Activated CD8-positive, alpha-beta memory T cell treated with anti-CD3 and anti-CD28 coated beads for 1 hour (primary cell): ENCODE measurements at places on chromosomes 1 and 21.

- DNase-seq, result no peak
Observed at GRCh38 chr1:235679644-235680043, 30.1 kb upstream of the GNG4 start.

- no peak for DNase-seq
Observed at GRCh38 chr1:107132780-107133179, 8.1 kb upstream of the NTNG1 start.

DNA sequence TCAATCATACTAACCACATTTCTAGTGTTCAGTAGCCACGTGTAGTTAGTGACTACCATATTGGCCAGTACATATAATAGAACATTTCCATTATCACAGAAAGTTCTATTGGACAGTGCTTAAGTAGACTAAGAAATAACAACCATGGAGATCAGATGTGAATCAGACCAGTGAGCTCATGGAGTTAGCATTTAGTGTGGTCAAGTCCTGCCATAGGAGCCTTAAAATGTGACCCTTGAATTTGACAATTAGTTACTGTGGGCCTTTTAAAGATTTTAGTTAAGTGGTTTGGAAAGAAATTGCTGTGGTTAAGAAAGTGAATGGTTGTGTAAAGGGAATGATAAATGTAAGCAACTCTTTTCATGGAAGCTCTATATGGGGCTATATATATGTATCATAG lies 123.4 kb downstream of the POU2F1 start:
- DNase-seq, result no peak

DNA sequence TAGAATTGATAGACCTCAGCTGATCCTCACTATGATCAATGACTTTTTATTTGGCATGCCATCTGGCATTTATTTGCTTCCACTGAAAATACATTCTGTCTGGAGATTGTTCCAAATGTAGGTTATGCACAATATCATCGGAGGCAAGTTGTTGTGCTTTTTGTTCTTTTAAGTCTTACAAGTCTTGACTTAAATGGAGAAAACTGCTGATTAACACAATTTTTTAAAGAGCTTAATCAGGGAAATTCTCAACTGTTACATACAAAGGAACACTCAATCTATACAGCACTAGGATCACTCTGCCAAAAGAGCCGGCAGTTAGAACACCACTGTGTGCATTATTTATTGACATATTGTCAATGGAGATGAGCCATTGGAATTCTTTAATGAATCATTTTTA lies 19.2 kb downstream of the CYYR1 start:
- DNase-seq, result no peak

DNA sequence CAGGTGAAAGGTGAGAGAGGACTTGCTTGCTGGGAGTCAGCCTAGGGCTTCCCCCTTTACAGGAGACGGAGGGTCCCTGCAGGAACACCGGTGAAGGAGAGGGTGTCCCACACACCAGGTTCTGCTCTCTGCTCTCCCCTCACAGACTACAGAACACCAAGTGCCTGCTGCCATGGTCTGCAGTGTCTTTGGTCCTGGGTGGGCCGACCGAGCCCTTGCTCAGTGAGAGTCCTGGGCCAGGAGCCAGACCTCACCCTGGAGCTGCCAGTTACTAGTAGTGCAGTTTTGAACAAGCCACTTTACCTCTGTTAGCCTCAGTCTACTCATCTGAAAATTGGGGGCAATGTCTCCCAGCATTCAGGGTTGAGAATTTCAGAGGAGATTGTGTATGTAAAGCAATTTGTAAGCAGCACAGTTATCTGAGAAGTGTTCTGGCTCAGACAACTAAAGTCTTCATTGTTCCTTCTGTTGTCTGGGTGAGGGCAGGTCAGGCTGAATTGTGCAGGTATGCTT lies 2.7 kb upstream of the IL6R start:
- no peak for DNase-seq

DNA sequence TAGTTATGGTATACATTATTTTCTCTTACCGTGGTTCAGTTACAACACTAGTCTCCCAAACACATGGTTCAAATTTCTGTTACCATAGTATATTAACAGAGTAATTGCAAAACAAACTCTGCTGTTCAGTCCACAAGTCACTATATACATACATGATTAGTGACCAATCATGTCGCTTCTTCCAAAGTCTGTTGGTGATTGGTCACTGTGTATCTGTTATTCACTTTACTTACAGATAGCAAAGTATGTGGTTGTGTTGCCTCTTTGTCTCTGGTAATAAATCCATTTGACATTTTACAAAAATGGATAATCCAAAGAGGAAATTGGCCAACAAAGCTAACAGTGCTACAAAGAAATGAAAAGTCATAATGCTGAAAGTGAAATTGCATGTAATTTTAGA lies 107.2 kb downstream of the RABGAP1L start:
- DNase-seq, result no peak

- DNase-seq, result no peak
Observed at GRCh38 chr1:12643785-12644184, at the start of gene AADACL4. Gene AADACL4 (plus strand): TSS chr1:12644085. CDS start chr1:12644547, 462 bp downstream.

DNA sequence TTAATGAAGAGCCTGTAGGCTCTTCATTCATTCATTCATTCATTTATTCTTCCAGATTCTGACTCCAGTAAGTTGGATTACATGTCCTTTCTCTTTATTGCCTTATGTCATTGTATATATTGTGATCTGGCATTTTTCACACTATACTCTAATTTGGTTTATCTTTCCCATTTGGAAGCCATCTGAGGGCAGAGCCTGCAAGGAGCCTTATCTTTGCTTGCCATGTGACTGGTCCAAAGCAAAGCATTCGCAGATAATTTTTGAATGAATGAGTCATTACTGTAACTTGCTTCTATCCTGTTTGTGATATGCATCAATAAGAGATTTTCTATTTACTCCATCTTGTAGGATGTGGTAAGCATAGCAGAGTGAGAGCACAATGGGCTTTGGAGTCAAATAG lies 108.4 kb upstream of the DAB1 start:
- DNase-seq, result no peak

DNA sequence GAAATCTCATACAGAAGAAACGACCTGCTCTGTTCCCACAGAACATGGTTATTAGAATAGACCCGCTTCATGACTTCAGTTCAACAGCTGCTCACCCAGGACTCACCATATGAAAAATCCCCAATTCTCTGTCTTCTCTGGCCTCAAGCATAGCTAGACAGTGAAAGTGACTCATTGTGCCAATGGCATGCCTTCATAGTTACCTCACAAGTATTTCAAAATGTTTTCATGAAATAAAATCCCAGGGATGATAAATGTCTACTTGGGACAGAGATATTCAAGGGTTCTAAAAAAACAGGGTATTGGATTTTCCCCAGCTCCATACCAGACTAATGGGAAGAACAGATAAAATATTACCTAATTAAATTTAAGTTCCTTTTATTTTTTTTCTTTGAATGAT lies 82.3 kb downstream of the NOTCH2 start:
- DNase-seq, result no peak

DNA sequence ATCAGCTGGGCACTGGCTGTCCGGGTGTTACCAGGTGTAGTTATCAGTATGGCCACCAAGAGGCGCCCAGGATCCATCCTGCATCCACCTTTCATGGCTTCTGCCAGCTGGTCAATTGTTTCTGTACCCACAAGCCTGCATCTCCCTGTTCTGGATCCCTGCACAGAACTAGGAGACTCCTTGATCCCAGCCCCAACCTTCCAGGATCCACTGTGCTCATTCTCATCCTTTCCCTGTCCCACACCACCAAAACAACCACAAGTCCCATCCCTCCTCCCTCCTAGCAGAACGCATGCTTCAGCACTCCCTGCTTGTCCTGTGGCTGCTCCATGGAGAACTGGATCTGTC lies 27.2 kb upstream of the FOXE3 start:
- DNase-seq, result no peak

DNA sequence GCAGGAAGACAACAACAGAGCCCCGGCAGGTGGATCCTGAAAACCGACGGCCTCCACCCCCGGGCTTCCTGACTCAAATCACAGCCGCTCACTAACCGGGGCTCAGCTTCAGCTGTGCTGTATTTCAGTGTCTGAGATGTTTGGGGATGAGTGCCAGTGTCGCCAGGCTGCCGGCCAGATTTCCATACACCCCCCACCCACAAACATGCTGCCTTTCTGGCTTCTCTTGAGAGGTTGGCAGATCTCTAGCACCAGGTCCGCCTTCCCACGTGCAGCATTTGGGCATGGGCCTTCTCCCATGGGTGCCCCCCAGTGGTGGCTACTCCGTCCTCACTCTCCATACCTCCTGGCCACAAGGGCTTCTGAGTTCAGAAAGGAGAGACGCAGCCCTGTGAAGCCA lies 34.8 kb downstream of the KCNAB2 start:
- no peak for DNase-seq

- no peak for DNase-seq
Observed at GRCh38 chr1:53511933-53512806, 53.0 kb downstream of the DMRTB1 start.

DNA sequence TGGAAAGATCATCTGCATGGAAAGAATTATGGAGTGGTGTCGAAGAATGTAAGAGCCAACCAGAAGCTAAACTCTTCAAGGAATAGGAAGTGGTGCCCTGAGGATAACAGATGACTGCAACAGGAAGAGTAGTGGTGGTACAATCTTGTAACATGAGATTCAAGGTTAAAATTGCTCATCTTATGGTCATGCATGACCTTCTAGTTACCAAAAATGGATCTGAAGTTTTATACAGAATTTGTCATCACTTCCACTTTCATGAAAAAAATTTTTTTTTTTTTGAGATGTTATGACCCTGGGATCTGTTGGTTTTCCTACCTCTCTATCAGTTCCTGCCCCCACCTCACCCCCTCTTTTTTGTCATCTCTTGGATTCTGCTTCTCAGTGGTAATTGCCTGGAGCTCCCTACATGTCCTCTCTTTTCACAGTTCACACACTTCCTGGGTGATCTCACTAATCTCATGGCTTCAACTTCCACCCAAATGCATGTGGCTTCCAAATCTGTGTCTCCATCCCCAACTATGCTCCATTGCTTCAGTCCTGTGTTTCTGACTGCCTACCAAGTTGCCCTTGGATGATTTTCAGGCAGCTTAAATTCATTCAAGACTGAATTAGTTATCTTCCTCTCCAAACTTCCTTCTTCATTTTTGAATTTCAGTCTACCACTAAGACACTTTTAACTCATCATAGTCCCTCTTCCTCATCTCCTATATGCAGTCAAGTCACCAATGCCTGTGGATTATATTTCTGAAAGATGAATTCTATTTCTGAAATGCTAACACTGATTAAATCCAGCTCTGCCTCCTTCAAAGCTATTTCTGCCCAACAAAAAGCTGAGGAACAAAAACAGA lies 48.4 kb downstream of the SLAMF6 start:
- no peak for DNase-seq
